Effector CD4-positive, alpha-beta T cell (primary cell): ENCODE measurements at places on chromosomes 5 and 9.

GRCh38 chr9:112248722-112249121 is 73.6 kb upstream of the SUSD1 start:
- no peak for DNase-seq

- DNase-seq: no peak
Measured at GRCh38 chr5:15010936-15011335, 139.4 kb upstream of the ANKH start.

- no peak for DNase-seq
Measured at GRCh38 chr5:158284242-158284641, 425.3 kb upstream of the CLINT1 start.

- DNase-seq: no peak
Measured at GRCh38 chr5:36723912-36724311, 117.5 kb downstream of the SLC1A3 start.

GRCh38 chr5:20470997-20471396 is 483.0 kb upstream of the CDH18 start:
- no peak for DNase-seq

DNA sequence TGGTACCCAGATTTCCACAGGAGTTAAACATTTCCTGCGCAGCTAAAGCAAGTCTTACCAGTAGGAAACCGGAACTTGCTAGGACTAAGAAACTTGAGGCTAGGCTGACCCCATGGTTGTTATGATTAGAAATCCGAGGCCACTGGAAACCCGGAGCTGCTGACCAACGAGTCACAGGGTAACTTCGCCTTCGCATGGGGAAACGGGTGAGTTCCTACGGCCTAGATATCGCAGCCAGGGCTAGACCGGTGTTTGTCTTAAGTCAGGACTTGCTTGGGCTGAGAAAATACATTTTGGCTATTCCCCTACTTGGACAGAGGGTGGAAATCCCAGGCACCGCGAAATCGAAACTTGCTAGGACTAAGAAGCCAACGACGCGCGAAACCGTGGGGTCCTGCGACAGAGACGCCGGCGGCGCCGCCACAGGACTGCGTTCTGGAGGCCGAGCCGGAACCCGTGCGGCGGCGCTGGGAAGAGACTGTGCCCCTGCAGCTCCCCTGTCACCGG is 1.6 kb upstream of the ANXA2R start:
- peak; percentile 67 for DNase-seq

- DNase-seq: no peak
Measured at GRCh38 chr5:115389799-115390382, 93.4 kb upstream of the CCDC112 start.

DNA sequence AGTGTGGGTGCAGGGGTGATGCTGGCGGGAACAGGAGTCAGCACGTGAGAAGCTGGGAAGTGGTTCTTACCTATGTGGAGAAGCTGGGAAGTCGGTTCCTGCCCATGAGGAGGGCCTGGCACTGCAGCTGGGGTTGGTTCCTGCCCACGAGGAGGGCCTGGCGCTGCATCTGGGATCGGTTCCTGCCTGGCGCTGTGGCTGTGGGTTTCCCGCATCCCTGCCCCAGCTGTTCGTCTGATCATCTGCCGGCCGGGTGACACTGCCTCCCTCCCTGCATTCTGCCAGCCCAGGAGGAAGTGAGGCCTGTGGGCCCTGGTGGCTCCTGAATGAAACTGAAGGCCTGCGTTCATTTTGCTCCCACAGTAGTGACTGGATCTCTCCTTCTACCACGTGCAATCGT is 5.1 kb downstream of the OBP2A start:
- no peak for DNase-seq

DNA sequence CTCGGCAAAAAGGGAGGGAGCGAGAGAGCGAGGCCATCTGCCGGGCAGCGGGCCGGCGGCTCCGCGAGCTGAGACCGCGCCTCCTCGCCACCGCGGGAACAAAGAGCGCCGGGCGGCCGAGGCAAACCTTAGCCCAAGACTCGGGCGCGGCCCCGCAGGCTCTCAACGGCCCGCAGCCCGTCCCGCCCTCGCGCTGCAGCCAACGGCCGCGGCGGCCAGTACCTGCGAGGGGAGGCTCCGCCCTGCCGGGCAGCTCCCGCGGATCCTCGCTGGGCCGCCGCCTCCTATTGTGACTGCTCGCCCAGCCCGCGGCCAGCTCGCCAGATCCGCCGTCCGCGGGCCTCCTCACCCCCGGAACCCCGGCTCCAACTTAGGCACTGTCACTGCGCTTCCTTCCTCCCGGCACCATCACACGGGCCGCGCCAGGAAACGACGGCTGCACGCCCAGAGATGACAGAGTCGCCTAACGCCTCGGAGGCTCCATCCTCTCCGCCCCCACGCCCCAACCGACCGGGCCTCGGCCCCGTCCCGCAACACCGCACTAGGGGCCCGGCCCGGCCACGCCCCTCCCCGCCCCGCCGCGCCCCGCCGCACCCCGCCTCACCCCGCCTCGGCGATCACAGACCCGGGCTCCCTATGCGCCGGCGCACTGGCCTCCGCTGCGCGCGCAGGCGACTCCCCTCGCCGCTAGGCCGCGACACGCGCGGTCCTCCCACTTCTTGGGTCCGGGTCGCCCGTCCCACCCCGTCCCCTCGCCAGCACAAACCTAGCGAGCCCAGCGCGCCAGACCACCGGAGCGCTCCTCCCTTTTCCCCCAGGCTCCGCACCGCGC is 479 bp upstream of the RNF38 start:
- peak; percentile 89 for DNase-seq

DNA sequence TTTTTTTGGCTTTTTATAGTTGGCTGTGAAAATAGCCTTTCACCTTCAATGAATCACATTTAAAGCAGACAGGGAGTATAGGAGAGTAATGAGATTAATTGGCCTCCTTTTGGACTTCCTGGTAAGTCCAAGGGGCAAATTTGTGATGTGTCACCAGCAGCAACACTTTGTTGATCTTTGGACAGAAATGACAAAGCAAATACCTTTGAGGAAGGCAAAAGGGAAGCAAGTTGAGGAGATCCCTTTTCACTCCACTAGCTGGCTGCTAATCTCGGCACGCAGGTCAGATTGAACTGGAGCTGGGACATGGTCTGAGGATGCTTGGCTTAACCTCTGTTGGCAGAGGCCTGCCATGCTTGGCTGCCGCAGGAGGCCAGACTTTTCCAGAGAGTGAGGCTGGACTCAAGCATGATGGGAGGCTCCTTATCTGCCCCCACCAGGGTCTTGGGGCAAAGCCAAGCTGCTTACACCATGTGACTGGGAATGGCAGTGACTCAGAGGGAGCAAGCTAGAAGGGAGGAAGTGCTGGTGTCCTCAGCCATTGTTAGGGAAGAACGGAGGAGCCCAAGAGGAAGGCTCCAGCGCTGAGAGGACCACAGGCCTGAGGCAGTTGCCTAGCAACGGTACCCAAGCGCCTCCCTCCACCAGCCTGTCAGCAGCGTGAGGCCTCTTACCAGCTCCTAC is 174.5 kb upstream of the MAP1B start:
- DNase-seq: no peak

DNA sequence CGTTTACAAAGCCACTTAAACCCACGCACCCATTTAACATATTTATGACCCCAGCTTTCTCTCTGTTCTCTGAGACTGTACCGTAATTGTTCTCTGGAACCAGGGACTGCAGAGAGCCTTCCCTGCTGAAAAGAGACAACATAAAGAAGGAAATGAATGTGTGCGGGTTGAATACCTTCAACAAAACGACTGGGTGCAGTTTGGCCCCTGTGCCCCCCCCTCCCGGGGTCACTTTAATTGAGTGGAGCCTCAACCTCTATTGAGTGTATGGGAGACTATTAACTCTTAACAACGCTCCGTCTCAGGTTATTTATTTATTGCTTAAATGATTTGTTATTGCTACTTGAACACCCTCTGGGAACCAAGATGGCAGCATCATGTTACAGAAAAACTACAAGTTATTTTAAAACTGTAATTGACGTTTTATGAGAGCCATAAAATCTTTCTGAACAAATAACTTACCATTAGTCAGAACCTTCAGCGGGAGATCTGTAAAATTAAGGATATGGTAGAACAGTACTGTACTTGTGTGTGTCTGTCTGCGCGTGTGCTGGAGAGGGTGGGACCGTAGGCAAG is 70.6 kb downstream of the GAS1 start:
- DNase-seq: no peak

DNA sequence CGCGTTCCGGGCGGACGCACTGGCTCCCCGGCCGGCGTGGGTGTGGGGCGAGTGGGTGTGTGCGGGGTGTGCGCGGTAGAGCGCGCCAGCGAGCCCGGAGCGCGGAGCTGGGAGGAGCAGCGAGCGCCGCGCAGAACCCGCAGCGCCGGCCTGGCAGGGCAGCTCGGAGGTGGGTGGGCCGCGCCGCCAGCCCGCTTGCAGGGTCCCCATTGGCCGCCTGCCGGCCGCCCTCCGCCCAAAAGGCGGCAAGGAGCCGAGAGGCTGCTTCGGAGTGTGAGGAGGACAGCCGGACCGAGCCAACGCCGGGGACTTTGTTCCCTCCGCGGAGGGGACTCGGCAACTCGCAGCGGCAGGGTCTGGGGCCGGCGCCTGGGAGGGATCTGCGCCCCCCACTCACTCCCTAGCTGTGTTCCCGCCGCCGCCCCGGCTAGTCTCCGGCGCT is at the start of gene DAPK1:
DAPK1 (plus strand) TSS at position 264 of the 442 bp plus-strand sequence. CDS start 1,211 bp downstream, outside the sequence.
- DNase-seq: no peak

DNA sequence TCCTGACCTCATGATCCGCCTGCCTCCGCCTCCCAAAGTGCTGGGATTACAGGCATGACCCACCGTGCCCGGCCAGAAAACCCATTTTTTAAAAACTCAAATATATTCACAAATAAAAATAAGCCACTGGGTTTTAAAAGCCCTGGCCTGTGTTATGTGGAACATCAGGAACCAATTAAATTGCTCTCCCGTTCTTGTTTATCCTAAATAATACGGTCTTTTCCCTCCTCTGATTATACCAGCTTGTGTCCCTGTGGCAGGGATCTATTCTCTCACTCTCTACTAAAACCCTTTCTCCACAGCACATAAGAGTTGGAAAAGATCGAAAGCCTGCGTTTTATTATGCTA is 30.1 kb upstream of the LPAR1 start:
- no peak for DNase-seq

DNA sequence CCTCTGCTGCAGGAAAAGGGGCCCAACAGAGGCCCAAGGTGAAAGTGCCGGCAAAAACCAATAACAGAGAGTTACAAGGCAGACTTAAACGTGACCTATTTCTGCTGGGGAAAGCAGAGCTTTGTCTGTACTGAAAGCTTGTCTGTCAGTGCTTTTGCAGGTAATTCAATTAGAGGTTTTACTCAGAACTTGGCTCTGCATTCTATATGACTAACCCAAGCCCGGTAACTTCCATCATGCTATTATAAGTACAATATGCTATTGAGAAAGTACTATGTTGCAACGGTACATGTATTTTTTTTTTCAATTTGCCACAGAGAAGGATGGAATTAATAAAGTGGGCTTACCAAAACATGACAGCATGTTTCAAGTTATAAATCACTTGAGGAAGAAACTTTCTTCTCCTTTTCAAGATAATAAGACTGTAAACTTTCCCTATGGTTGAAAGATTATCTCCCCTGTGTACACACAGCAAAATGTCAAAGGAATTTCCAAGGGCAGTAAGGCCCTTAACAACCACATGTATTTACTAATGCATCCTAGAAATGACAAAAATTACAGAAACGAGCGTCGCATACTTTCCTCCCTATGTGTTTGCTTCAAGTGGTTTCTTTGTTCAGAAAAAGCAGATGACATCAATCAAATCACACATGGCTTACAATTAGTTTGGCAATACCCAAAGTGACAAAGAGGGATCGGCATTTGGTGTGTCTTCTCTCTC is 282.4 kb downstream of the EFNA5 start:
- no peak for DNase-seq

- DNase-seq: no peak
Measured at GRCh38 chr5:145681216-145681615, 153.9 kb downstream of the PRELID2 start.

DNA sequence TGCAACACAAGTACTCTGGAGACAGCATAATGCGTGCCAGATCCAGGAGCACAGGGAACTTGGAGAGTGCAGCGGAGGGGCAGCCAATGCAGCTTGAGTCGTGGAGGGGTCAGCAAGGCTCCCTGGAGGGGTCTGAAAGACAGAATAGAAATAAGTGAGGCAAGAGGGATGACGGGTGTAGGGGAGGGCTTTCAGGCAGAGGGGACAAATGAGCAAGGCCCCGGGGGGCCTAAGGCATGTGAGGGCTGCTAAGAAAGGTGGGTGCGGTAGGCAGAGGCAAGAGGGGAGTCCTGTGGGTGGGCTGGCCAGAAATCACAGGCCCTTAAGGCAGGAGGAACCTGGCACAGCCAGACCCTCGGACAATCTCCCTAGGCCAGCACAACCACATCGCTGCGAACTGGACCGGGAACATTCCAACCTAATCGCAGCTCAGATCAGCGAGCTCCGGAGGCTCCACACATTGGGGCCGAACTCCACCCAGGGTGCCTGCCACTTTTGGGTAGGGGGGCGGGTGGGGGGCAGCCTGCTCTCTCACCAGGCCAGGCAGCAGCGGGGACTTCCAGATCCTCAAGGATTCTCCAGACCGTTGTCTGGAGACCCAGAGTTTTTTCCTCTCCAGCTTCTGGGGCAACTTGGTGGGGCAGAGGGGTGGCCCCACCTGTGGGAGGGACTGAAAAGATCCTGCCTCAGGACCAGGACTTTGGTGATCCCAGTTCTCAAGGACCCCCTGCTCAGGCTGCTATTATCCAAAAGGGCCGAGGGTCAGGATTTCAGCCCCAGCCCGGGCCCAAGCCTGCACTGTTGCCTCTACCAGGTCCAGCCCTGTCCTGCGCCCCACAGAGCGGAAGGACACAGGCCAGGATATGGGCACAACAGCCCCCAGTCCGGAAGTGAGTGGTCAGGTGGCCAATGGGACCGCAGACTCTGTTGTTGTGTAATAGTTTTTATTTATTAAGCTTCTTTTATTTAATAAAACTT is 22.7 kb upstream of the CYSTM1 start:
- DNase-seq: no peak

DNA sequence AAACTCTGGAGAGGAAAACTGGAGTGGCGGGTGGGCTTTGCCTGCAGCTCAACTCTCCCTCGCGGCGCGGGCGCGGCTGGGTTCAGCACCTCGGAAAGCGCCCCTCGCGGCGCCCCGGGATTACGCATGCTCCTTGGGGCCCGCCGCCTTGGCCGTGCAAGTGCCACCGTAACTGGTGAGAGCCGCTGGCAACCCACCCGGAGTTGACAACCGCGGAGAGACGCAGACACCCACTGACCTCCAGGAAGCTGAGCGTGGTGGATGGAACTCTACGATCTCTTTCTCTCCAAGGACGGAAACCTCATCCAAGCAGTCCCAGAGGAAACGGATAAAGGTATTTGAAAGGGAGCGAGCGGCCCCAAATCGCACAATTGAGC is 194 bp upstream of the RXFP3 start:
- DNase-seq: no peak

DNA sequence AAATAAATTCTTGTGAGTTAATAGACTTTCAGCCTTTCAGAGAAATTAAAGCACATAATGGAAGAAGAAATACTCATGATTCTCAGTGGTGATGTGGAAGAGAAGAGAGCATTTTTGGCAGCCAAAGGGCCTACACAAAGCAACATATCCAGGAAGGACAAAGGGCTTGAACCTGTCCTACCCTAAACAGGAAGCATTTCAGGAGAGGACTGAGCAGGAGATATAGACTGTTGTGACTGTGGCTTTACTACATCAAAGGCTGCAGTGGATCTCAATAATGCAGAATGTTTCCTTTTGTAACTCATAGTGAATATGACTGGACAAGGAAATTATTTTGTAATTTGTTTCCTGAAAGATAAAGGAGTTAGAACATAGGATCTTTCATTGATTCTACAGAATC is 1.3 kb upstream of the PARP8 start:
- DNase-seq: no peak

- no peak for DNase-seq
Measured at GRCh38 chr9:108983885-108984284, 29.4 kb downstream of the CTNNAL1 start.
